ENCODE measurements at places on chromosomes 12 and 14.

DNA sequence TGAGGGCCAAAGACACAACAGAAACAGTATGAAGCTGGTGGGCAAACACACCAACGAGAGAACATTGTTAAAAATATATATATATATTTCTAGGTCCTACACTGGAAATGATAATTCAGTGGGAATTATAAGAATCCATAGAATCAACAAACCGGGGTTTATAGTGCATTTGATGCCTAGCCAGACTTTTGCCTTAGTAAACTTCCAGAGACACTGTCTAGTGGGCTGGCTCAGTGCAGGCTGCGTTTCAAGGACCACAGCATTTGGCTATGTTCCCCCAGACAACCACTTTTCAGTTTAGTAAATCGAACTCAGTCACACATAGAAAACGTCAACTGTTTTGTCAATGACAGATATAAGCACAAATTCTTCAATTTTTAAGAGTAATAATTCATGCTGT, 41.9 kb downstream of the SLC38A4 start:
- DNase-seq: no peak

- no peak for DNase-seq
Measured at GRCh38 chr12:98439981-98440581, 75.3 kb upstream of the TMPO start.

DNA sequence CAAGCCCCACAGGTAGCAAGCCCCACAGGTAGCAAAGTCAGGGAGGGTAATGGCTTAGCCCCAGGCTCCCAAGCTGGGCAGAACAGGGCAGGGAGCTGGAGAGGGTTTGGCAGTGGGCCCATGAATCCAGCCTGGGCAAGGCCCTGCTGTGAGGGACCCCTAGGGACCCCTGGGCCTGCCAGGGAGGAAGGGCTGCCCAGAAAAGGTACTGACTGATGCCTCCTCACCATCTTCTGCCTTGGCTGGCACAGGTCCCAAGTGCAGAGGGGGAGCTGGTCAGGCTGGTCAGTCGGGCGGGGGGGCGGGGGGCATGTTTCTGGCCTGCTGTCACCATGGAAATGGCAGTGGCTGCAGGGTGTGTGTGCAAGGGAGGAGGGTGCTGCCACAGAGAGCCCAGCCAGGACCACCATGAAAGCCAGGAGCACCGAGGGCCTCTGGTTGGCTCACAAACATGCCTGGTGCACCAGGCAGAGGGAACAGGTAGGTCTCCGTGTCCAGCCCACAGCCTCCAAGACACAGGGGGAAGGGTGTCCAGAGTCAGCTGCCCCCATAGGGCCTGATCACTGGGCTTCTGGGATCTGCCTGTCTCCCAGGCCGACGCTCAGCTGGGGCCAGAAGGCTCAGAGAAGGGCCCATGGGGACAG, 1.5 kb upstream of the CRIP2 start:
- DNase-seq: no peak

- no peak for DNase-seq
Measured at GRCh38 chr14:55707365-55707804, 127.4 kb downstream of the KTN1 start.

DNA sequence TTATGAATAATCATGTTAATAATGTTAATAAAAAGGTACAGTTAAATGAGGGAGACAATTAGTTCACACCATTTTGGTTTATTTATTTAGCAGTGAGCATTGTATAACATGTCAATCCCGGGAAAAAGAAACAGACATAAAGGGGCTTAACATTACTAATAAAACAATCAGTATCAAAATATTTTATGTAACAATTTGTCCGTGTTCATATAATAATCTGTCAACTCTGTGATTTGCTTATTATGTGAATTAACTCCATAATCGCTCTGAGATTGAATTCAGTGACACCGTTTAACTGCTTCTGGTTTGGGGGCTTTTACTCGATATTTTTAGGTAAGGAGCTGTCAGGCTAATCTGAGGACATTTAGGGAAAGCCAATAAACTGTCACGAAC, 95.8 kb upstream of the HMGA2 start:
- DNase-seq: no peak

DNA sequence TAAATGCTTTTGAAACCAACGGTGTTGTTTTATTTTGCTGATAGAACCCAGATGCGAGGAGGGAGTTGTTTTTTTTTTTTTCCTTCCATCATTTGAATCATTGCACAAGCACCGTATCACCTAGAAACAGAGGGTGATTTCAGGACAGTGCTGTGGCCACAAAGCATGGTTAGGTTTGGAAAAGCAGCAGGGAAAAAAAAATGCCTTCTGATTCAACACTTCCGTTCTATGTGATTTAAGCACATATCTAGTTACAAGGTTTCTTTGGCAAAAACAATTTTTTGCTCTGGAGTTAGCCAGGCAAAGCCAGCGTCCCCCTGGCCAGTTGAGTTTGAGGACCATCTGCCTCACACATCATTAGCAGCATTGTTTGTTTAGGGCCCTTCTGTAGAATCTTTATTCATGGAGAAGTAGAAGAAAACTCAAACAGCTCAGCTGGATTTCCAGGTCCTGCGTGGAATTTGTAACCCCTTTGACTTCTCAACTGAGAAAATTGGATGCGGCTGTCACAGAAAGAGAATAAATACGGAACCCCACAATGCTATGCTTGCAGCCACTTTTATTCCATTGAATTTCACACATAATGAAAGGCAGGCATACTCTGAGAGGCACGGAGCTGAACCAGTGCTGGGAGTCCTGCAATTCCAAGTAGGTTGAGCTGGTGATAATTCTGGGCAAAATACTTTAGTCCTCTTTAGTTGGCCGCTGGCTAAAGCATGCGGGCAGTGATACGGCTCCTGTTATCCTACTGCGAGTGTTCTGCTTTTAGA, 17.0 kb upstream of the WNT5B start:
- DNase-seq: no peak

DNA sequence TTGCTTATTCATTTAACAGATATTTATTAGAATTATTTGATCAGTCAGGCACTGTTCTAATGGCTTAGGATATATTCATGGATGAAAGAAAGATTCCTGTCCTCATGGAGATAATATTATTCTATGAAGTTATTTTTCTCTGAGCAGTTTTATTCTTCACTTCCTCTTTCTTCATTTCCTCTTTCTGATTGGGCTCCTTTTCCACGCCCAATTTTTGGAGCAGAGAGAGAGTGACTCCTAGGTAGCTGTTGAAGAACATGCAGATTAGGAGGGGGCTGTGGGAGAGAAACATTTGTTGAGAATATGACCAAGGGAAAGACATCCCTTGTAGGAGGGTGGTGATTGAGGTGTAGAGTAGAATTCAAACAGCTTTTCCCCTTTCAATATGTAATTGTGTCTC, 6.0 kb upstream of the YARS2 start:
- no peak for DNase-seq

GRCh38 chr14:101830271-101830670, 68.8 kb downstream of the PPP2R5C start:
- no peak for DNase-seq

DNA sequence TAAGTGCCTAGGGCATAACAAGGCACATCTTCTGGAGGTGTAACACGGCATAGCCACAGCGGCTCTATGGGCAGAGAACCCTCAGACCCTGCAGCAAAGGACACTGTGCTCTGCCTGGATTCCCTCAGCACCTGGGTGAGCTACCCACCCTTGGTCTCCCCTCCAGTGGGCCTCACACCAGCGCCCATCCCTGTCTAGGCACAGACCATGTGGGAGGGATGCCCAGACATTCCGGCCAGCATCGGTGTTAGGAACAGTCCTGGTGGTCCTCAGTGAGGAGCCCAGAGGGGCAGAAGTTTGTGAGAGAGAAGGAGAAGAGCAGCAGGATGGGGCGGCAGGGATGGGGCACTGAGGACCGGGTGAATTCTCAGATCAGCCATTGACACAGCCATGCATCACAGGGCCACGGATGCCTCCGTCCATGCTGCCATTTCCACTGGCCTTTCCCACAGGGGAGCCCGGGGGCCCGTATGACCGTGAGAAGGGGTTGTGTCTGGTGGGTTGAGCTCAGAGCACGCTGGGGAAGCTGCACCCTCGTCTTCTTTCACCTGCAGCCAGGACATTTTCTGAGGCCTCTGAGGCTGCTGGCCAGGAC, 282.7 kb upstream of the SFSWAP start:
- no peak for DNase-seq

DNA sequence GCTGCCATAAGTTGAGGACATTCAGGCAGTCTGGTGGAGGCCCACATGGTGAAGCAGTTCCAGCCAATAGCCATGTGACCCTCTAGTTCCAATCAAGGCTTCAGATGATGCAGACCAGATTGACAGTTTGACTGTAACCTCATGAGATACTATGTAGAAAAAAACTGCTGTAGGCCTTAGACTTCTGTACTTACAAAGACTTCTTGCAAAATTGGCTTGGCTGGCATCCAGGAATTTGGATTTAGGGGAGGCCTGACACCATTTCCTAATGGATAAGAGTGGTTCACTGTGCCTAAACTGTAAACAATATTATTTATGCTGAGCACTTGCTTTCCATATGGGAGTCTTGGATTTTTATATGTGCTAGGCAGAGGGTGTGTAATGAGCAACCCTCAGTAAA, 76.4 kb downstream of the RGS6 start:
- no peak for DNase-seq

- DNase-seq: no peak
Measured at GRCh38 chr12:124402248-124403066, 107.6 kb downstream of the RFLNA start.

GRCh38 chr14:34562776-34563150, 23.3 kb upstream of the EAPP start:
- DNase-seq: no peak

- DNase-seq: no peak
Measured at GRCh38 chr12:42141981-42142606, 2.6 kb downstream of the GXYLT1 start.

GRCh38 chr12:30136696-30137095, 353.0 kb upstream of the TMTC1 start:
- DNase-seq: no peak

- no peak for DNase-seq
Measured at GRCh38 chr12:118685983-118686607, 295.2 kb upstream of the SRRM4 start.

DNA sequence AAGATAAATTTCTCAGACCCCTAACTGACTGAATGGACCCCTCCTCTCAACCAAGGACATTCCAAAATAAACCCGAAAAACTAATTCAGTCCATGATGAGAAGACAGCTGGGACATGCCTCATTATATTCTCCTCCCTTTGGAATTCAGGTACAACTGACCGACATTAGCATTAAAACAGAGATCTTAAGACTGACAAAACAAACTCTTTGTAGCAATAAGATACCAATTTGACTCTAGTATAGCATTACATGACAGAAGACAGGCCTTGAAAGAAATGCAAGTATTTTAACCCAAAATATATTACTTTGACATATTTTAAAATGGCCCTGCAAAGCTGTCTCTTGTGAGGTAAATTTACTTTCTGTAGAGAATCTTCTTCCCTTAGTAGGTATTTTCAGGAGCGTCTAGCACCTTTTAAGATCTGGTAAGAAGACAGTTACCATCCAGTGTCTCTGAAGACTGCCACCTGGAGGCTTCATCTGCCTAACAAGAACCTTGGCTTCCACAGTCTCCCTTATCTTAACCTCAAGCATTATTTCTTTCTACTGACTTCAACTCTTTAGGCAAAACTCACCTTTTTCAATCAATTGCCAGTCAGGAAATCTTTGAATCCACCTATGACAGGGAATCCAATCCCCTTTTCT, 957.5 kb downstream of the SLC6A15 start:
- no peak for DNase-seq

Data from kidney epithelial cell (primary cell).